Stimulated activated CD4-positive, alpha-beta T cell treated with anti-CD3 and anti-CD28 coated beads, Interleukin-12 subunit alpha, Interleukin-12 subunit beta, amount 100 ng/mL, for 4 hours (primary cell): ENCODE measurements at places on chromosomes 1 and 21.

GRCh38 chr1:36008546-36009197, 75.2 kb upstream of the TEKT2 start:
- no peak for DNase-seq

GRCh38 chr1:85240174-85240601, 19.3 kb downstream of the C1orf52 start:
- DNase-seq, result no peak

GRCh38 chr1:92964316-92964715, 3.1 kb upstream of the DIPK1A start:
- DNase-seq, result no peak

DNA sequence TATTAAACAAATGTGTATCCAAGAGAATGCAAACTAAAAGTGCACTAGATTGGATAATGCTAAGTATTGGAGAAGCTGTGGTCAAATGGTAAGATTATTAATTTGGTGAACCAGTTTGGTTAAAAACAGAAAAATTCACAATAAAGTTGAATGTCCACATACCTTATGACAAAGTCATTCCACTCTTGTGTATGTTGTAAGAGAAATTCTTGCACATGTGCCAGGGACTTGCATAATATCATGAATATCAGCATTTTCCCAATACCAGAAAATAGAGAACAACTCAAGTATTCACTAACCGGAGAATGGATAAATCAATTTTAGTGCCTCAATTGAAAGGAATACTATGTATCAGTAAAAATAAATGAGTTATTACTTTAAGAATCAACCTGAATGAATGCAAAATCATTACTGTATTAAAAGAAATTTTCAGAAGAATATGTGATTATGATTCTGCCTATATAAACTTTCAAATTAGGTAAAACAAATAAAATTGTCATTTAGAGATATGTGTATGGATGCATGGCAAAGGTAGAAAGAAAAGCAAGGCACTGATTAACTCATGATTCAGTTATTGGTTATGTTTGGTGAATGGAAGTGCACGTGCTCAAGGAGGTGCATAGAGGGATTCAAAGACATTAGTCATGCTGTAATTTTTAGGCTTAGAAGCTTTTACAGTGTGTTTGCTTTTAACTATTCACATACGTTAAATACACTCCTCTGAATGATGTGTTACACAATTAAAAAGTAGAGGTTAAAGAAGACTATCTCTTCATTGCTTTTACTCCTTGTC, 217.4 kb upstream of the KCNK2 start:
- DNase-seq, result no peak

GRCh38 chr1:209569455-209570207, 13.9 kb upstream of the CAMK1G start:
- peak; percentile 75 for DNase-seq

DNA sequence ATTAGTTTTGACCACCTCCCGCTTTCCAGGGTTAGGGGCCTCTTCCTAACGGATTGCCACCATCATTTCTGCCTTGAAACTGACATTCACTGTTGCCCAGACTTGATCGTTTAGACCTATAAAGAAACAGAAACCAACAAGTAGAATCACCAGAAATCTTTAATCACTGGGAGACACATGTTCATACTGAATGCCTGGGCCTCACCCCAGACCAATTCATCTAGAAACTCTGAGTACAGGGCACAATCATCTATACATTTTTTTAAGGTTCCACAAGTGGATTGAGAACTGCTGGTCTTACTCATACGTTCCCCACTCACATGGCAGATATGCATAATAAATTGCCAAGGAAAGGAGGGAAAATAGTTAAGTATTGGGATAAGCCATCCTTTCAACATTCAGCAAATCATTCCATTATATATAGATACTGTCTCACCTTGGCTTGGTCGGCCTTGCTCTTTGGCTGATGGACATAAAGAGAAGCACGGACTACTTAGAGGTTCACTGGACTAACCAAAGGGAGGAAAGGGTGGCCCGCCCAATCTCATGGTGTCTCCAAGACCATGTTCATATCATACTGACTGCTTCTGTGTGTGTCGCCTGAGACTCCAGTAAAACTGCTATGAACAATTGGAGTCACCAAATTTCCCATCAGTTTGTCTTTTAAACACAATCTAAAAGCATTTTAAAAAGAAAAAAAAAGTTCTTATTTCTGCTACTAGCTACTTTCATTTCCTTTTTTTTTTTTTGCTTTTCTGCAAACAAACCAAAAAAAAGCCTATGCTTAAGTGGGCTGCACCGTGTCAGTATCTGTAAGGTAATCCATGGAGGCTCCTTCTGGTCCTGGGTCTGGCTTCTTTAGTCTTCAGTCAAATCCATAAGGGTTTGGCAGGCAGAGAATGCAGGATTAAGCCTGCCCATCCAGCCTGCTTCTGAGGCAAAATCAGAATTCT, 9.4 kb upstream of the TARBP1 start:
- no peak for DNase-seq

- DNase-seq, result no peak
Measured at GRCh38 chr21:45406801-45407628, 2.0 kb downstream of the COL18A1 start.

- DNase-seq, result no peak
Measured at GRCh38 chr1:67169496-67169895, 3.2 kb downstream of the IL23R start.

- DNase-seq, result no peak
Measured at GRCh38 chr1:6521536-6521935, 30.1 kb upstream of the PLEKHG5 start.

- DNase-seq, result no peak
Measured at GRCh38 chr1:13512472-13512871, 1.3 kb downstream of the LRRC38 start.

- DNase-seq, result no peak
Measured at GRCh38 chr1:244002721-244003120, 48.4 kb upstream of the ZBTB18 start.

GRCh38 chr1:51048670-51049069, 53.4 kb upstream of the C1orf185 start:
- no peak for DNase-seq

- no peak for DNase-seq
Measured at GRCh38 chr1:210878564-210878963, 255.4 kb downstream of the KCNH1 start.

DNA sequence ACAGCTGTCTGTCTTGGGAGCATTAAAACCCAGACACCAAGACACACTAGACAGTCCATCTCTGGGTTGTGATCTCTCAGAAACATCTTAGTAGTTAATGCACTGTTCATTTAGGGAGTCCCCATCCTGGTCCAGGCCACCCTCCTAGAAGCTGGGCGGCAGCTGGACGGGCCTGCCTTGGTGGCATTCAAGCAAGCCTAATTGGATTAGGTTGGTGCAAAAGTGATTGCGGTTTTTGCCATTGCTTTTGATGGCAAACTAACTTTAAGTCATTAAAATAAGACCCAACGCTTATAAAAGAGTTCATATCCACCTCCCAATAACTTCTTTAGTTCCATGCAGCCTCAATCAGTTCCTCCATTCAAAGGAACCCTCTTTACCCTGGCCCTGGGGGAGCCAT, 21.7 kb downstream of the ATP5PO start:
- DNase-seq, result no peak

GRCh38 chr1:229196404-229197264, 74.3 kb upstream of the RAB4A start:
- no peak for DNase-seq

GRCh38 chr1:59678493-59679228, 136.1 kb upstream of the HOOK1 start:
- DNase-seq, result no peak
